ENCODE measurements at places on chromosomes 3 and 15.
A peak's percentile ranks its signal among the peaks of the same experiment; 100 is the strongest.

DNA sequence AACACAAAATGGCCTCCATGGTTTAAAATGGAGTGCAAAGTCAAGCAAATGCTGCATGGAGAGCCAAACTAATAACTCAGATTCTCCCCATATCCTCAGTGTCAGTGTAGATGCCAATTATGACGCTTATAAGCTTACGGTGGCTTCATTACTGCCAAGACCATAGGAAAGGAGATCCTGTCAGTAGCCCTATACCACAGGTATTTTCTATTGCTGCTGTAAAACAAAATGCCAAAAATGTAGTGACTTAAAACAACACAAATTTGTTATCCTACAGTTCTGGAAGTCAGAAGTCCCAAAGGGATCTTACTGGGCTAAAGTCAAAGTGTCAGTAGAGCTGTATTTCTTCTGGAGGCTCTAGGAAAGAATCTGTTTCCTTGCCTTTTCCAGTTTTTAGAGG lies 149.8 kb upstream of the GBE1 start:
- DNase-seq = no peak

DNA sequence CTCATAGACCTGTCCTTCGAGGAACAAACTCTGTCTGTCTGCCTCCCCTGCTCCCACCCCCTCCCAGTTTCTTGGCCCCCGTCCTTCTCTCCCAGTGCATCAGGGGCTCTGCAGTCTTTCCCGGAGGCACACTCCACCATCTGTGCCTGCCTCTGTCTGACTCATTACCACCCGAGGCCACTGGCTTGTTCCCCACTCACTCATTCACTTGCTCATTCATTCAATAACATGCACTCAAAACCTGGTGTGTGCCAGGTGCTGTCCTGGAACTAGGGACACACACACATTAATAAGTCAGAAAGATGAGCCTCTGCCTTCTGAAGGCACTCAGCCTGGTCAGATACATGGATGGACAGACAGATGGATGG lies 12.4 kb downstream of the AMIGO3 start:
- no peak for DNase-seq

DNA sequence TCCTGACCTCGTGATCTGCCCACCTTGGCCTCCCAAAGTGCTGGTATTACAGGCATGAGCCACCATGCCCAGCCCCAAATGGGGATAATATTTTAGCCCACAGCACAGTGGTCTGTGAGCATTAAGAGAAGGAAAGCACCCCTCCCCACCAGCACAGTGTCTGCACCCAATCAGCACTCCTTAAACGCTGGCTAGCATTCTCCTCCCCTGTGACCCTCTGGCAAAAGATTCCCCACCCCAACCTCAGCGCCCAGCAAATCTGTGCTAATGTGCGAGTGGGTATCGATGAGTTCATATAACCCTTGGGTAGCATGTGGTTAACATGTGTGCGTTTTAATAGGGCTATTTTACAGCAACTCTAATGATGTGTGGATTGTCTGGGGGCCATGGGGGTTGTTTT lies 18.3 kb upstream of the EPHB3 start:
- no peak for DNase-seq

- no peak for DNase-seq
These were observed 19.8 kb upstream of the NUDT16 start for GRCh38 chr3:131361464-131362421.

DNA sequence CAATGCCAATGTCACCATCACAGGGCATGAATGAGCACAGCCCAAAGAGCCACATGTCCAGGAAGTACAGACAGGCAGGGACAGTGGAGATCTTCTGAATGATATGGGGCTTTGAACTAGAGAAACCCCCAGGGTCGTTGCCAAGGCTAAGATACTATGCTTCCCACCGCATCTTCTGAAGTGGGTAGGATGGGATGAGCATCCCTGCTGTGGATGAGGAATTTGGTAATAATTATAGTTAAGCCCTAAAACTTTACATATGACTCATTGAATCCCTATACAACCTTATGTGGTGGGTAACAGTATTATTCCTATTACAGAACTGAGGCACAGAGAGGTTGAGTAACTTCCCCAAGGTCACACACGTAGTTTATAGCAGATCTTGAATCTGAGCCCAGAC lies 44.2 kb downstream of the WNT5A start:
- no peak for DNase-seq

GRCh38 chr3:127107002-127107401 lies 85.9 kb upstream of the PRR23E start:
- DNase-seq = no peak

DNA sequence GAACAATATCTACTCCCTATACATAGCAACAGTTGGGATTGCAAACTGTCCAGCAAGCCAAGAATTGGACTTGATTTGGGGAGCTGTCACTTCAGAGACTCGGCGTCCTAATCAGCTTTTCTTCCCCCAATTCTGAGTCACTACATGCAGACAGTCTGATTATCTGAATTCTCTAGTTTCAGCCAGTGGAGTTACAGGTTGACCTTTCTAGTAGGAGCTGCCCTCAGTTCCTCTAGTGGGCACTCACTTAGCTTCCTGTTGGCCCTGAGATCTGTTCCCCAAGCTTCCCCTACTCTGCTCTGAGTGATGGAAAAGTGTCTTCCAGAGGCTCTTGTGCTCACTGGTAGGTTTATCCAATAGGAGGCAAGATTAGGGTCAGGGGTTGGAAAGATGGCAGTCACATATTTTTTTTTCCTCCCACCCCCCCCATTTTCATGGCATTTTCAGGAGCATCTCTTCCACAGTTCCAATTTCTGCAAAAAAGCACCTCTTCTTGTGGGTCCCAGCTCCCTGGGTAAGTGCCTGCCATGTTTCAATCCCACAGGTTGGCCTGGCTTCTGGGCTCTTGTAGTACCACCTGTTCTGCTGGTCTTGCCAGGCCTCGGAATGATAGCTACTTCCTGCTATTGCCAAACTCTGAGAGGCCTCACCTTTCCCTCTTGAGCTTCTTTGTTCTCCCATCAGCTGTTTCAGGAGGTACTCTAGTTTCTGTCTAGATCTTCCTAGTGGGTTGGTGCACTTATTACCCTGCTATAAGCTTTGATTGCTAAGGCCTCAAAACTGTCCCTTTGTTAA lies 182.2 kb downstream of the RAP2B start:
- DNase-seq = no peak

DNA sequence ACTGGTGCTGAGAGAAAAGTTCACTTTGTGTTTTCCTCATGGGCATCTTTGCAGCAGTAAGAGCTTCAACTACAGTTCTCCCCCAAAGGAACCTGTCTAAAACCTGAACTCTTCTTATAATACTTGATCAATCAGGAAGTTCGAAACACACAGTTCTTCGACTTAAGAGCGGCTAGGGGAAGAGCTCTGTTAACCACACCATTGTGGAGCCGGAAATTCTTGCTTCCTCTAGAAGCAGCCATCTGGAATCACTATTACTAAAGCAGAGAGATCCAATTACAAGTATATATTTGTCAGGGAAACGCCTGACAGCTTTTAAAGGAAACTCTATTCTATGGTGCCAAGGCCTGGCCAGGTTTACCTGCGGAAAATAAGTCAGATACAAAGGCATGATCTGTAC lies 337.3 kb upstream of the CBLB start:
- DNase-seq = peak; percentile 4

- no peak for DNase-seq
These were observed 1.0 kb downstream of the P3H2 start for GRCh38 chr3:190119461-190120268.

DNA sequence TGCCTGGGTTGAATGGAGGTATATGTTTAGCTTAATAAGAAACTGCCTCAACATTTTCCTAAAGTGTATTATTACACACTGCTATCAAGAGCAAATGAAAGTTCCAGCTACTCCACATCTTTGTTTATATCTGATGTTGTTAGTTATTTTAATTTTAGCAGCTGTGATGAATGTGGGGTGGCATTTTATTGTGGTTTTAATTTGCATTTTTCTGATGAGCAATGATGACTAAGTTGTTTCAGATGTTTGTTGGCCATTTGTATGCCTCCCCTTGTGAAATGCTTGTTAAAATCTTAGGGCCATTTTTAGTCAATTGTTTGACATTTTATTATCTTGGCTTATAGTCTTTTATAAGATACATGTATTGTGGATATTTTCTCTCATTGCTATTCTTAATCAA lies 260.4 kb upstream of the SLCO3A1 start:
- peak; percentile 8 for DNase-seq

GRCh38 chr3:135513106-135514059 lies 452.1 kb upstream of the PPP2R3A start:
- DNase-seq = no peak

- DNase-seq = no peak
These were observed 44.6 kb downstream of the ANKRD28 start for GRCh38 chr3:15753056-15753710.

DNA sequence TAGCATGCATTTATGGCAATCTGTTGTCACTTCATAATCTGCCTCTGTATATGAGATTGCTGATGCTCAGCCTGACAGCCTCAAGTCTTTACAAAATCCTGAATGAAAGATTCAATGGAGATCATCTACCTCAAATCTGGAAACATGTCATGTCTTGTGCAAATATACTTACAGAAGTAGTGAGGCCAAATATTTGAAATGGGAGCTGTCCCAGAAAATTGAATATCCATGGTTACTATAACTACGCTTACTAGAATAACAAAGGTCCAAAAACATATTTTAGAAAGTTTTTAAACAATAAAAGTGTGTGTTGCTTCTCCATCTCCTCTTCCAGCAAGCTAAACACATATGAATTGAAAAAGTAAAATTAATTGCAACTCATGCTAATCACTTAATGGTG lies 133.2 kb upstream of the DPH6 start:
- DNase-seq = no peak

- no peak for DNase-seq
These were observed 18.2 kb downstream of the CCR4 start for GRCh38 chr3:32969656-32970055.

- no peak for DNase-seq
These were observed 56.4 kb downstream of the NEDD4 start for GRCh38 chr15:55937040-55937439.

DNA sequence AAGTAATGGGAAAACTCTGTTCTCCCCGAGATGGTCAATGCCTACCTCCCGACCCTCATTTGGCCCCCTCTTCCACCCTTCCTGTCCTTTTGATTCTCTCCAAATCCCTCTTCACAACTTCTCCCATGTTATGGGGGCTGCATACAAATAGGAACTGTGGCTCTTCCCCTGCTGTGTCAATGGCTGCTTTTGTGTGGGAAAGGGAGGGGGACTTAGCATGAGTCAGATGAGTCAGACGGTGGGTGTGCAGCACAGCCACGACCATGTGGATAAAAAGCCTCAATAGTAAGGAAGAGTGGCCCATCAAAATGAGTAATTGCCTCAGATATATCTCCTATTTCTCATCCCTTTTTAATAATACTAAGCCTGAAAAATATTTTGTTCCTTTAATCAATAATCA lies 31.9 kb downstream of the SPATA16 start:
- DNase-seq = no peak

DNA sequence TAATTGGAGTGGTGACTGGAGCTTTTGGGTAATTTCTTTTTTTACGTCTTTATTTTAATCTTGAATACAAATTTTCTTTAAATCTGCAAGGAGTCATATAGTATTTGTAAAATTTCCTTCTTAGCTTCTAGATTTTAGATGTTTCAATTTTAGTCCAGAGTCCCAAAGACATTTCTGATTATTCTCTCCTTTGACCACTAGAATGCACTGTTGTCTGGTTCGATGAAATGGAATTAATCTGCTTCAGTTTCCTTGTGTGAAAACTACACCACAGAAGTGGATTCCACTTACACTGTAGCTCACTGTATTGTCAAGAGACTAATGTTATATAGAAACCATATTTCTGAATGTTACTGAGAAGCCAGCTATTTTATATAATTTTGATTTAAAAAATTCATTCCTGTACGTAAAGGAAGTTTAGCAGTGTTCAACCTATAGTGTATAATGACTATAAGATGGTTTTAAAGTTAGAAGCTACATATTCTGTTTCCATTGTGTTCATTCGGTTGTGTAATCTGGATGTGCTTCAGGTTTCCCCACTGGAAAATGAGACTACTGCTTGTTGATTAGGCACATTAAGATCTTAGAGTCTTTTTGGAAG lies 6.1 kb downstream of the GRAMD1C start:
- DNase-seq = peak; percentile 24

DNA sequence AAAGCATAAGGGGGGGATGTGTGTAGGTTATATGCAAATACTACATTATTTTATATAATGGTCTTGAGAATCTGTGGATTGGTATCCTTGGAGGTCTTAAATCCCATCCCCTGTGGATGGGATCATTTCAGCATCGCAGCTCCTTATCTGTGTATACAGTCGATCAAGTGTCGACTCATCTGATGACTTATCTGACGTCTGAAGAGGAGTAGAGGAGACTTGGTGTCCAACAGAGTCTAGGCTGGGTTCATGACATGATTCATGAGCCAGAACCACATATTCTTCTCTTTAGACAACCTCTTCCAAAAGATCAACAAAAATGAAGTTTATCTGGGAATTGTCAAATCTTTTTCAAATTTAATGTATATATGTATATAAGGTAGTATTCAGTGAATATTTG lies 220.7 kb downstream of the NR2F2 start:
- DNase-seq = no peak

DNA sequence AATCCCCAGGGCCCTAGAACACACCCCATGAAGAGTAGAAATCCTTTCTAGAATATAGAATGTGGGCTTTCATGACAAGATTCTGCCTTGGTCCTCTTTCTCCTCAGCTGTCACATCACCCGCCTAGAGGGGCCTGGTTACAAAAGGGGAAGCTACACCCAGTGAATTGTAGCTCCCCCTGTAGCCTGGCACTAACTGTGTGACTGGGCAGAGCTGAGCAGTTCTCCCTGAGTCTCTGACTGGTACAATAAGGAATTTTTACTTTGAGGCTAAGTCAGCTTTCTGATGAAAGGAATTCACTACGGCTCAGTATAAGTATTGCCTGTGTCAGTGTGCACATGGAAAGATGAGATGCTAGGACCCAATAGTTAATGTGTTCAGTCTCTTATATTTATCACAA lies 28.7 kb upstream of the ZNF148 start:
- DNase-seq = no peak

DNA sequence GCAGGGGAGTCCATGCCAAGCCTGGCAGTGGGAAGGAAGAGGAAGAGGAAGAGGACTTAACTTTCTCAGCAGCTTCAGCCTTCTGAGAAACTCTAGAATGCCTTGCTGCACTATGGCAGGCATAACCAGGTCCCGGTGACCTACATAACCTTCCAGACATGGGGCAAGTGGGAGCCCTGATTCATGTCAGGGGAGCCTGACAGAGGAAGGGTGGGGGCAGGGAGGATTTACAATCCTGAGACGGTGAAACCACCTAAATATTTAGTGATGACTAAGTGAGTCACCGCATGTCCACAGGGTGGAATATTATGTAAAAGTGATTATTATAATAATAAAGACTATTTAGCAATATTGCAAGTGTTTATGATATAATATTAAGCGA lies 46.7 kb downstream of the AMOTL2 start:
- DNase-seq = no peak

- no peak for DNase-seq
These were observed 196.9 kb downstream of the CLSTN2 start for GRCh38 chr3:140131895-140132294.

- peak; percentile 6 for DNase-seq
These were observed 122.2 kb upstream of the DCBLD2 start for GRCh38 chr3:99023590-99024192.

- DNase-seq = no peak
These were observed 88.8 kb downstream of the LARS2 start for GRCh38 chr3:45477041-45477725.

Data from NCI-H526 treated with DMSO at 0.1 percent for 48 hours (cell line).